ENCODE measurements at places on chromosomes 5 and 9.

DNA sequence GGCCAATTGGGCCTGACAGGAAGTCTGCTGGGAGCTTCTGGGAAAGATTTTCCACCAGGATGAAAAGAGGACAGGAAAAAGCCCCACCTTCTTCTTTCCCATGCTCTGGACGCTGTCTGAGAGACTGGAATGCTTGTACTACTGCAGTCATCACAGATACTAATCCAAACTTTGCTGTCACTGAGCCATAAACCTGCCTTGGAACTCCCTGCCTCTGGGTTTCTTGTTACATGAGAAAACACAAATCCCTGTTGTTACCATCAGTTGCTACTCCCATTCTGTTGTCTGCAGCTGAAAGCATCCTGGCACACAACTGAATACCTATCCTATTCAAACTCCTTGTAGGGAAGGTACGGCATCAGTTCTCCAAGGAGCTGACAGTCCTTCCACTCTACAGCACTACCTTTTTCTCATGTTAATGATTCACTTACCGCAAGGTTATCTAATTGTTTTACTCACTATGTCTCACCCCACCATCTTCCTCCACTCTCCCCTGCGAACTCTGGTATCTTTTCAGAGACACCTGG lies 167.5 kb downstream of the CDK5RAP2 start:
- no peak for DNase-seq

DNA sequence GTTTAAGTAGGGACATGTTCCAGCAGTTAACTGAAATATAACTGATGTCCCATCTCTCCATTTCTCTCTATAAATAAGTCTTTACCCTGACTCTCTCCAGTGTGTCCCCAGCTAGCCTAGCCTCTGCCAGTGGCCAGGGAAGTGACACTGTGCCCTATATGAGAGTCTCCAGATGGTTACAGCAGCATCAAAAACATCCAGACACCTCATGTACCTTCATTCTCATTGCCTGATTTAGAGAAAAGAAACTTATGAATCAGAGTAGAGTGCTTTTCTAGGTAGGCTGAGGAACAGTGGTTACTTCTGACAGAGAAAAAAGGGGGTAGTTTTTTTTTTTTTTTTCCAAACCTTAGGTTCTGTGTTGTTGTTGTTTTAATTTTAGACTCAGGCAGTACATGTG lies 148.5 kb downstream of the GNAQ start:
- peak; percentile 30 for DNase-seq

DNA sequence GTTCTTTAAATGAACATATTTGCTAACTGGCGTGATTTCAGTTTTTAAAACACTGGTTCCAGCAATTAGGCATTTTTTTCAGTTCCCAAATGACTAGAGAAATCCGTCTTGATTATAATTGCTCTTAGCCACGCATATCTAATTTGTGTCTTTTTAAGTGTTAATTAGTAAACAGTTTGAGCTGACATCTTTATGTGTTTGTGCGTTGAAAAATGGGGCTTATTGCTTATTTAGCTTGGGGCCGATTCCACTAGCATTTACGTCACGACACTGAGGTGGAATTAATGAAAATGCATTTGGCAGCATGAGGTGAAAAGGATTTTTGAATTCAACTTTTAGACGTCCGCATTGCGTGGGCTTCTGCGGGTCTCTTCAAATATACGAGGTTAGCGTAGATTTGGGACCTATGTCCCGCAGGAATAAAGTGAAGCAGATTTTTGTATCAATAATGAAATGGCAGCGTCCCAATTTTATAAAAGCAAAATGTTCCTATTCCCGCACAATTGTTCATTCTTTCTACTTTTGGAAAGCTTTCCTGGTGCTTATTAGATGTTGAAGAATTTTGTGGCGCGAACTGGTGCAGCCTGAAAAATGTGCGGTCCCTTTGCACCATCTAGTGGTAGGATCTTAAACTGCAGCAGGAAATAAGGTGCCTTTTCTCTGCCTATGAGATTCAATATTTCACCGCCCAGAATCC lies 122.7 kb upstream of the LMX1B start:
- peak; percentile 59 for DNase-seq

GRCh38 chr9:11182001-11182400 lies 569.2 kb upstream of the PTPRD start:
- no peak for DNase-seq

DNA sequence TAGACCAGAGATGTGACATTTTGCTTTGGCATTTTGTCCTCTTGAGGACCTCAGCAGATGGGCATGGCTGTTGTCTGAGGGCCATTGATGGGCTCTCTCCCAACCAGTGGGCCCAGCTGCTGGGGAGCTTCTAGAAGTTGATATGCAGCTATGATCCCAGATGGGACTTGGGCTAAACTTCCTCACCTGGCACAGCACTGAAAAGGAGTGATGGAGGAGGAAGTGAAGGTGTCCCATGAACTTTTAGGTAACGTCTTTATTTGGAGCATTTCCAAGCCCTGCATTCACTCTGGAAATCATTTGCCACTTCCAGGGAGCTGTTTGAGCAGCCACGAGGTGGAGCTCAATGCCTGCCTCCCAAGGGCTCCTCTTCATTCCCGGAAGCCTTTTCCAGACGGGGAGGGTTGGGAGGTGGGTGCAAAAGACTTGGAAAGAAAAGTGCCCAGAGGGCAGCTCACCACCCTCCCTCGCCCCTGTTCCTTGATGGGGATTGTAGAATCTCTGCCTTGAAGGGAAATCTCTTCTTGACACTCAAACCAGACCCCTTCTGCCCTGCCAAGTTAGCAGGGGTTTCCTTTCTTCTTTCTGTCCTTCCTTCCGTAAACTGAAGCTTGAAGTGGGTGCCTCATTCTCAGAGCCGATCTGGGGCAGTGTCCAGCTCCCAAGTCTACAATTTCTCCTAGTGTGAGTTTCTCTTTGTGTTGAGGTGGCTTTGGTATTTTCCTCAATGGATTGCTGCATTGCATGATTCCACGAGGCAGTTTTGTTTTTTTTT lies 18.1 kb upstream of the NEUROG1 start:
- DNase-seq = no peak

- DNase-seq = no peak
Measured at GRCh38 chr5:2374703-2375102, 376.8 kb downstream of the IRX2 start.

DNA sequence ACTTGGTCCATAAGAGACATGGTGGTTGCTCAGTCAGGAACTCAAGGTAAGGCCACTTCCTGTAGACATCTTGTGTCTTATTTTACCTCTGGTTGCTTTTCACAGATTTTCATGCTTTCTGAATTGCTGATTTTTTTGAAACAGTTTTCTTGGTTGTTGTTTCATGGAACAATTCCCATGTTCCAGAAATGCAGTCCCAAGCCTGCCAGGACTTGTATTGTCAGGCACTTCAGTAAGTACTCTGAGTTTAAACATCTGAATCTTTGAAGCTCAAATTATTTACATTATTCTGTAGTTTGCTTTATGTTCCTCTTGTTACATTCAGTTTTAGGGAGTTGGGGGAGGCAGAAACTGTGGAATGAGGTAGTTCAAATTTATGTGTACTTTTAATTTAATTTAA lies 290.2 kb downstream of the DMRT2 start:
- DNase-seq = no peak

DNA sequence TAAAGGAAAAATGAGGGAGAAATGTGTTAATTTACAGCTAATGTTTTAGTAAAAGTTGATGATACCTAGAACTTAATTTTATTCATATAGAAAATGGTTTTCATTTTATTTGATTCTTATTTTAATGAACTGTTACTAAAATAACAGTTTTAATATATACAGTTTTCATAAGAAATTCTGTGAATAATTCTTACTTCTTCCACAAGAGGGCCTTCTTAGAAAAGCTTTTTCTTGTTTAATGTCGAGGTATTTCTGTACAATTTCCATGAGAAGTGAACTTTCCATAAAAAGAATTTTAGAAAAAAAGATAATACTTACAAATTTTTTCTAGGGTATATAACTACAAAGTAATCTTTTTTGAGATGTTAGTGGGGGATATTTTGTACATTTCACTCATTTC lies 73.9 kb downstream of the KLF9 start:
- DNase-seq = no peak

GRCh38 chr9:72228282-72228681 lies 79.0 kb downstream of the GDA start:
- DNase-seq = no peak

GRCh38 chr5:111266491-111266890 lies 42.3 kb downstream of the CAMK4 start:
- DNase-seq = no peak

- no peak for DNase-seq
Measured at GRCh38 chr5:140027807-140028206, 15.3 kb downstream of the NRG2 start.

GRCh38 chr5:14425559-14425958 lies 156.0 kb upstream of the OTULINL start:
- DNase-seq = no peak

DNA sequence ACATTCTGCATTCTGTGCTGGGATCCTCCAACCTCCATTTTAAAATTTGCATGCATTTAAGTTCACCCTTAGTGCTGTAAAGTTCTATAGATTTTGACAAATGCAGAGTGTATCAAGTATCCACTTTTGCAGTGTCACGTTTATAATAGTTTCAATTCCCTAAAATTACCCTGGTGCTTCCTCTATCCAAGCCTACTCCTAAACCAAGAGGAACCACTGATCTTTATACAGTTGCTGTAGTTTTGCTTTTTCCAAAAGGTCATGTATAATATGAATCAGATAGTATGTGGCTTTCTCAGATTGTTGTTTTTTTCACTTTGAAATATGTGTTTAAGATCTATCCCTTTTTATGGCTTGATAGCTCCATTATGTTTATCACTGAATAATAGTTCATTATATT lies 468.4 kb upstream of the CDH6 start:
- DNase-seq = no peak

DNA sequence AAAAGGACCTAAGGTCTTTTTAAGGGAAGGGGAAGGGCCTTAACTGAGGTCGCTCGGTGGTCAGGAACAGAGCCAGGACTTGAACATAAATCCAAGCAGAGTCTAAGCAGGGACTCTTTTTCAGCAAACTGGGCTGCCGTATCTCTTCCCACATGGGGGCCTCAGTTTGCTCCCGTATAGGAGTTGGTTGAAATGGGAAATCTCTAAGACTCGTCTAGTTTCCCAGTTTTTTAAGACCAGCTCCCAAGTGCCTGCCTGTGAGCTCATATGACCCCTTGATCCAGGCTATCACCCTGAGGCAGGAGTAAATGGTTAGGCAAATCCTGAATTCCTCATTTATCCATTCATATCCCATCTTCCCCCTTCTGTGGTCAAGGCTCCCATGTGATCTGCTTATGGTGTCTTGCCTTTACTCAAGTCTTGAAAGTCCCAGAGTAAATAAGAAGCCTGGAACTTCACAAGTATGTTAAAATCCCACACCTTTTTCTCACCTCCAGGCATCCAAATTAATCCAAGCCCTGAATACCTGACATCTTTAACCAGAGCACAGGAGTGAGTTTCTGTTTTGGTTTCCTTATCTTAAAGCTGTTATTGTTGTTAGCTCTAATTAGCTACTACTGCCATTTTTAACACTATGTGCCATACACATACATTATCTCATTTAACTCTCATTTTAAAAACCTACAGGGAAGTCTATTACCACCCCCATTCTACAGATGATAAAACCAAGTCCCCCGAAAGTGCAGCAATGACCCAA lies 3.0 kb downstream of the ARSI start:
- no peak for DNase-seq

- no peak for DNase-seq
Measured at GRCh38 chr5:58262226-58262625, 197.7 kb downstream of the PLK2 start.

DNA sequence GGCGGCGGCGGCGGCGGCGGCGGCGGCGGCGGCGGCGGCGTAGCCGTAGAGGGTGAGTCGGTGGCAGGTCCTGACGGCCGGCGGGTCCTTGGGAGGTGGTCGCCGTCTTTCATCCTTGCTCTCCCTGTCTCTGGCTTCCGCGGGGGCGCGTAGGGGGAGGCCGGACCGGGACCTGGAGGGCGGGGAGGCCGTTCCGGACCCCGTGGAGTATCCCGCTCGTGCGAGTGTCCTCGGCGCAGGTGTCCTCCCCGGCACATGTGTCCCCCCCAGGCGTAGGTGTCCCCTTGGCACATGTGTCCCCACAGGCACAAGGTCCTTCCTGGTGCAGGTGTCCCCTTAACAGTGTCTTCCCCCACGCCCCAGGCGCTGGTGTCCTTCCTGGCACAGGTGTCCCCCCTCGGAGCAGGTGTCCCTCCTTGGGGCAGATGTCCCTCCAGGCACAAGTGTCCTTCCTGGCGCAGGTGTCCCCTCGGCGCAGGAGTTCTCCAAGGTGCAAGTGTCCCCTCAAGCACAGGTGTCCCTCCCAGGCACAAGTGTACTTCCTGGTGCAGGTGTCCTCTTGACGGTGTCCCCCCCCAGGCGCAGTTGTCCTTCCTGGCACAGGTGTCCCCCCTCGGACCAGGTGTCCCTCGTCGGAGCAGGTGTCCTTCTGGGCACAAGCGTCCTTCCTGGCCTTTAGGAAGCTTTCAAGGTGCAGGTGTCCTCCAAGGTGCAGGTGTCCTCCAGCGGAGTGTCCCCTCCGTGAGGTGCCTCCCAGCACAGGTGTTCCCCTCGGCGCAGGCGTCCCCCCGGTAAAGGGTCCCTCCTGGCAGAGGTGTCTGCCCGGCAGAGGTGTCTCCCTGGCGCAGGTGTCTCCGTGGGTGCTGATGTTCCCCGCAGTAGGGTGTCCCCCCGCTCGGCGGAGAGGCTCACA lies 519 bp downstream of the EXOC3 start:
- no peak for DNase-seq

- no peak for DNase-seq
Measured at GRCh38 chr5:73698011-73698410, 72.0 kb downstream of the ARHGEF28 start.

DNA sequence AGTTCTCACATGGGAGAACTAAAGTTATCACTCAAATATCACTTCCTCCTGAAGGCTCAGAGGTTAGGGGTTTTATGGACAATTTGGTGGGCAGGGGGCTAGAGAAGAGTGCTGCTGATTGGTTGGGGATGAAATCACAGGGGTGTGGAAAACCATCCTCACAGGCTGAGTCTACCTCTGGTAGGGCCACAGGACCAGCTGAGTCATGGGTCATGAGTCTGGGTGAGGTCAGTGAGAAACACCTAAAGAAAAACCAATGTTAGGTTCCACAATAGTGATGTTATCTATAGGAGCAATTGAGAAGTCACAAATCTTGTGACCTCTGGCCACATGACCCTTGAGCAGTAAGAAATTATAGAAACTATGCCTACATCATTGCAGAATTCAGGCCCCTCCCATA lies 203.3 kb upstream of the TARS1 start:
- DNase-seq = no peak

GRCh38 chr5:98301547-98301946 lies 471.9 kb upstream of the RGMB start:
- DNase-seq = no peak

- no peak for DNase-seq
Measured at GRCh38 chr9:17587113-17587512, 8.2 kb downstream of the SH3GL2 start.

DNA sequence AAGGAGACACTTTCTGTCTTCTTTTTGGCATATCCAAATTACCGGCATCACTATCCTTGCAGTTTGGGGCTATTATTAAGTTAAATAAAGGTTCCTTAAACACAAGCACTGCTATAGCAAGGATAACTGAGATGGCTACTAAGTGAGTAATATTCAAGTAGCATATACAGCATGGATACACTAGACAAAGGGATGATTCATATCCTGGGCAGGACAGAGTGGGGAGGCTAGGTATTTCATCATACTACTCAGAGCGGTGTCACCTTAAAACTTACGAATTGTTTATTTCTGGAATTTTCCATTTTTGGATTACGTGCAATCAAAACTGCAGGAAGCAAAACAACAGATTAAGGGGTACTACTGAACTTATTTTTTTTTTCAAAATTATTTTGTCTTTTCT lies 54.1 kb downstream of the FER start:
- no peak for DNase-seq
